ENCODE measurements at places on chromosomes 1 and 21.

DNA sequence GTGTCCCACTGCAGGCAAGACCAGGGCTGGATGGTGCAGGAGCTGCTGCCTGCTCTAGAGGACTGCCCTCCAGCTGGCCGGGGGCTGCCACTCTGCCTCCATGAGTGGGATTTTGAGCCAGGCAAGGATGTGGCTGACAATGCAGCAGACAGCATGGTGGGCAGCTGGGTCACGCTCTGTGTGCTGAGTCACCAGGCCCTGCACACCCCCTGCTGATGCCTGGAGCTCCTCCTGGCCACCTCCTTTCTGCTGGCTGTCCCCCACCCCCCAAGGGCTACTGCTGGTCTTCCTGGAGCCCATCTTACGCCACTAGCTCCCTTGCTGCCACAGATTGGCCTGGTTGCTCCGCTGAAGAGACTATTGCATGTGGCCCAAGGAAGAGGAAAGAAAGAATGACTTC is 3.9 kb upstream of the ZSCAN20 start:
- DNase-seq: no peak

- DNase-seq: no peak
These were observed 14.9 kb upstream of the VASH2 start for GRCh38 chr1:212935387-212935981.

- no peak for DNase-seq
These were observed 580.5 kb upstream of the CXADR start for GRCh38 chr21:16932314-16932713.

GRCh38 chr1:167094690-167095089 is 815 bp downstream of the STYXL2 start:
- no peak for DNase-seq

DNA sequence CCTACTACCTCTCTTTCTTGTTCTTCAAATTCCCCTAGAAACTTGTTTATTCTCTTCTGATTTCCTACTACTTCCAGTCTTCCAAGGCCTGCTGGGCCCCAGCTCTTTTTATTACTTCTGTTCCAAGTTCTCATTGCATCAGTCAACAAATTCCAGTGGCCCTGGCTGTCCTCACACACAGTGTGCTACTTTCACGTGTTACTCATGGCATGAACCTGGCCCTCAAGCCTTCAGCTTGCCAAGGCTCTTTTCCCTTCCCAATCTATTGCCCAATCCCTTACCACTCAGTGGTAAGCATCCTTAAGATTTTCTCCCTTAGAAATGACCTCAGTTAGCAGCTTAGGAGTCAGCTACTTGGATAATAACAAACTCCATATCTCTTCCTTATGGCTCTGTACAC is 613.5 kb downstream of the LMO4 start:
- DNase-seq: no peak

DNA sequence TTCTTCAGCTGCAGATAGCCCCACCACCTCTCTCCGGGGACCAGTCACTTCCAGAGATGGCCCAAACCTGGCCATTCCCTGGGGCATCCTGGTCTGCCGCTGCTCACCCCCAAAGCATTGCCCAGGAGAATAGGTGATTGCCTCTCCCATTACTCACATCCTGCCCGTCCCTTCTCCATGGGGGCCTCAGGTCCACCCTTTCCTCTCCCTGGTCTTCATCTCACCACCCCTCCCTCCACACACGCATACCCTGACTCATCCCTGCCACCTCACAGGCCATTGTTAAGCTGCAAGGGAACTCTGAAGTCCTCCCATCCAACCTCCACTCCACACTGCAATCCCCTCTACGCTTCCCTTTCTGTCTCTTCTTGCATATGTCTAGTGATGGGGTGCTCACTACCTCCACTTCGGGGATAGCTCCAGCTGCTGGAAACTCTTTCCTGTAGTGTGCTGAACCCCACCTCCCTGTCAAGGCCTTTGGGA is at the start of gene PLEKHG5:
Gene PLEKHG5, minus strand, starts transcription at position 188 of the 483 bp plus-strand sequence. CDS start 14,096 bp downstream, outside the sequence.
- no peak for DNase-seq

- no peak for DNase-seq
These were observed 138.7 kb downstream of the RUNX1 start for GRCh38 chr21:34910396-34910795.

- peak; percentile 30 for DNase-seq
These were observed 9.6 kb upstream of the ADORA1 start for GRCh38 chr1:203117611-203118575.

GRCh38 chr1:115113766-115114165 is 24.5 kb upstream of the TSPAN2 start:
- no peak for DNase-seq

DNA sequence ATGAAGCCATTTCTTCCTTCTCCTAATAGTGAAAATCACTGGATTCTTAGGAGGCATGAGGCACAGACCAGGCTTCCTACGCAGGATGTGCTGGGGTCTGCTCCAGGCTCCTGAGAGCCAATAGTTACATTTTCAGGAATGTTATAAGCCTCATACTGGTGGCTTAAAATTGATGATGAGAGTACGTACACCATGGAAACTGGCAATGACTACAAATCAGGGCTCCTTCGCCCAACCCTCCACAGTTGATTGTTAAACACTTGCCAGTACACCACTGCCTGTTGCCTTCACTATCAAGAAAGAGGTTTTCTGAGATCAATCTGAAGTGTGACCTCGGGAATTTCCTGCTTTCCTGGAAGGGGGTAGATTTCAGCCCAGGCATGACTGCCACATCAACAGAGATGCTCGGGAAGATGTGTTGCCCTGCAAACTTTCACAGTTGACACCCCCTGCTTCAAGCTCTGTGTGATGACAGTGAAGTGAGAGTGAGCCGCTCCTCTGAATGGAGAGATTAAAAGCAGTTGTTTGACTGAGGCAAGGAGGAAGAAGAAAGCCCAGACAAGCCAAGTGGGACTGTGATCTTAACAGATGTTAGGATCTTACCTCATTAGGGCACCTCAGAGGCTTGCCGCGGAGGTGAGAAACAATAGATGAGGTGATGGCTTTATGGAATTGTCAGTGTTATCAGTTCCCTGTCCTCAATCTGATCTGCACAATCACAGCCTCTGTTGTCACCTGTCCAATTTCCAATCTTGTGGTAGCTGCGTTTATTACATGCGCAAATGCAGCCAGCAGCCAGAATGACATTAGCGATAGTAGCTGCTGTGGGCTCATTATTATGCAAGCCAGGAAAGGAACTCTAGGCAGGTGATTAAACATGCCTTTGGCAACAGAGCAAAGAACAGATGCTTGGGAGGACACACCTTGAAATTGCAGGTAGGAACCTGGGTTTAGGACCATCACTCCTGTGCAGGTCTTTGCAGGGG is 277.3 kb downstream of the KAZN start:
- DNase-seq: no peak

DNA sequence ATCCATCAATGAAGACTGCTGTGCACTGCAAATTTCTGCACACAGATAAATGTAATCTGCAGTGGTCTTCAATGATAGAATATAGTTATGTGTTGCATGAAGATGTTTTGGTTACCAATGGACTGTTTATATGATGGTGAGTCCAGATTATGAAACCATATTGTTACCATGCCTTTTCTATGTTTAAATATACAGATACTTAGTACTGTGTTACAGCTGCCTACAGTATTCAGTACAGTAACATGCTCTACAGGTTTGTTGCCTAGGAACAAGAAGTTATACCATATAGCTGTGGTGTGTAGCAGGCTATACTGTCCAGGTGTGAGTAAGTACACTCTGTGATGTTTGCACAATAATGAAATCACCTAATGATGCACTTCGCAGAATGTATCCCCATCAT is 40.8 kb downstream of the SORT1 start:
- DNase-seq: no peak

DNA sequence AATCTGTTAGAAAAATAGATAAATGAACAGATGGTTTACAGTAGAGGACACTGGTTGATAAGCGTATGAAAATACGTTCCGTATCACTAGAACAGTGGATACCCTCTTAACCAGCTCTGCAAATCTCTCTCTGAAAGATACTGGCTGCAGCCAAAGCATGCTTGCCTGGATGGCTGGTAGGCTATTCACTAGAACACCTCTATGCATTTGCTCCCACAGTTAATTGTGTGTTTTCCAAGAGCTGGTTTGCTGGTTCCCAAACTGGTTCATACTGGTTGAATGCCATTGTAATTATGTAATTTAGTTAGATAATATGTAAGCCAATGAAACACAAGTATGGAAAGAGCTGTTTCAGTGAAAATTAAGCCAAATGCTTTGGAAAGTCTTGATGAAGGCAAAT is 126.6 kb downstream of the C1orf21 start:
- DNase-seq: no peak

GRCh38 chr1:87800006-87800405 is 471.3 kb downstream of the LMO4 start:
- DNase-seq: no peak

DNA sequence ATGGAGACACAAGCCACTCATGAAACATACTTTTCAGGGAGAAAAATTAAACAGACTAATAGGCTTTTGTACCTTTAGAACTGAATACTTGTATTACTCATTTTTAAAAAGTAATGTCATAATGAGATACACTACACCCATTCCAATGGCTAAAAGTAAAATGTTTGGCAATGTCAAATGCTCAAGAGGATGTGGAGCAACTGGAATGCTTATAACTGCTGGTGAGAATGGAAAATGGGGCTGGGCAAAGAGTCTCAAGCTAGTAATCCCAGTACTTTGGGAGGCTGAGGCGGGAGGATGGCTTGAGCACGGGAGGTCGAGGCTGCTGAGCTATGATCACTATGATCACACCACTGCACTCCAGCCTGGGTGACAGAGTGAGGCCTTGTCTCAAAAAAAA is 86.3 kb downstream of the NKAIN1 start:
- no peak for DNase-seq

DNA sequence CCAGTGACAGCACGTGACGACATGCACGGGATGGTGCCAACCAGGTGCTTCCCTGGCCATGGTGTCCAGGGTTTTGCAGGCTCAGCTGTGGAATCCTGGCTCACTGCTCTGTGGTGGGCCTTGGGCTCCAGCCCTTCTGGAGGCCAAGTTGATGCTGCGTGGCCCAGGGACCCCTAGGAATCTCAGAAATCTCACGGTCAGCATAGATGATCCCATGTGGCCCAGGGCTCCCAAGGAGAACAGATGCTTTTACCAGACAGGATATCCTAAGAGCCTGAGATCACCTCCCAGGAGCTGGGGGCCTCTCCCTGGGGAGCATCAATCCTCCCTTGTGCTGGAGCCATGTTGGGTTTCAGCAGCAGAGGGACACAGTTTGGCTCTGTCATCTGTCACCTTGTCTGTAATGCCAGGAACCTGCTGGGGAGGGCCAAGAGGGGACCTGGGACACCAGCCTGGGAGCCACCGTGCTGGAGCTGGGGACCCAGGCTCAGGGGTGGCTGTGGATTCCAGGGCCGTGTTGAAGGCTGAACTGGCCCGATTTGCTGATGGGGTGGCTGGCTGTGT is 63.9 kb downstream of the TRIM11 start:
- DNase-seq: no peak

GRCh38 chr1:203558064-203558760 is 64.3 kb downstream of the OPTC start:
- DNase-seq: no peak

DNA sequence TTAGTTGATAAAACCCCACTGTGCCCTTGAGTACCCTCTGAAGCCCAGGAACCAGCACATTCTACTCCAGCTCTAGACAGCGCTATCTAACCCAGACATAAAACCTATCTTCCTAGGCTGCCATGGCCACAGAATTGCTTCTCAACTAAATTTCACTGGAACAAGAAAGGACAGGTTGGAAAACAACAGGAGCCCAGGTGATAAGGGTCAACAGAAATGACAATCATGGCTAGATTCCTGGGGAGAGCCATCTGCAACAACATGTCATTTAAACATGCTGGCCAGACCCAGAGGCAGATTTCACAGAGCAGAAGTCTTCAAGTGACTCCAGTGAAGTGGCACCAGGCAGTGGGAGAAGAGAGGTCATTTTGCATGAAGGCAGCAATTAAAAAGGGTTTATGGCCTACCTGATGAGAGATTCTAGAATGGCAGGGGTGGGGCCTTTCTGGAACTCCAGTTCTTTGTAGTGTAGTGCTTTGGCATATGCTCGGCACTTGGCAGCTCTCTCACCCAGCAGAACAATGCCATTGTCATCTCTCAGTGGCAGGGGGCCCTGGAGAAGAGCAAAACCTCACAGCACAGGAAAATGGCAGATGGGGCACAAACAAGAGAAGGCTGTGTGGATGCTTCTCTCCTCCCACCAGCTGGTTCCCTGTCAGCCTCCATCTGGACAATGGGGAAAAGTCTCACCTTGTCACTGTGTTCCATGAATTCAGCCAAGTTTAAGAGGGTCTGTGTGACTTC is 9.9 kb downstream of the ANGPTL7 start:
- no peak for DNase-seq

Data from stimulated activated CD8-positive, alpha-beta memory T cell treated with anti-CD3 and anti-CD28 coated beads, Interleukin-15, amount 100 ng/mL, for 48 hours (primary cell).